MCF 10A (cell line): ENCODE measurements at places on chromosomes 11 and 22.

DNA sequence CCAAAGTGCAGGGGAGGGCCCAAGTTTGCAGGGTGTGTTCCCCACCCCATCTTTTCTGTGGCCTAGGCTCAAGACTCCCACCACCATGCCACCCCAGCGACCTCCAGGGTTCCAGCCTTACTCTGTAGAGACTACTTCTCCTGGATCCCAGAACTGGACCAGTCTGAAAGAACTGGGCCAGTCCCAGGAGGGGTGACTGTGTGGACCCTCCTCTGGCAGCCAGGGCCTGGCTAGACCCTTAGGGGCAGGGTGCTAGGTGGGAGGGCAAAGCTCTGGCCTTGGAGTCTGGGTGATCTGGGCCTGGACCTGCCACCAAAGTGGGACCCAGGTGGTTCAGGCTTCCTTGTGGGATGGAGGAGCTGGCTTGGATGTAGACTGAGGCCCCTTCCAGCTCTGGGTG, 41.8 kb upstream of the ACCSL start:
- DNase-seq = no peak

DNA sequence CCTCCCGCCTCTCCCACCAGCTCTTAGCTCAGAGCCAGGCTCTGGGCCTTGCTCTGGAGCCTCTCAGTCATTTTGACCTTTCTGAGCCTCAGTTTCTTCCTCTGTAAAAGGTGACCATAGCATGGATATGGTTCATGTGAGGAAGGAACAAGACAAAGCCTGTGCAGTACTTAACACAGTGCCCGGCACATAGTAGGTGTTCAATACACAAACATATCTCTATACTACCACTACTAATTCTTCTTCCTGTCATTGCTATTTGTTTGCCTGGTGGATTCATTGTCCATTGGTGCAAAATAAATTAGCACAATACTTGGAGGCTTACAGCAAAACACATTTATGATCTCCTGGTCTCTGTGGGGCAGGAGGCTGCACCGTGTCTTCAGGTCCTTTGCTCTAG, 21.6 kb upstream of the MPPED1 start:
- no peak for DNase-seq

GRCh38 chr11:102783720-102784119, 3.3 kb upstream of the MMP10 start:
- peak; percentile 42 for DNase-seq

DNA sequence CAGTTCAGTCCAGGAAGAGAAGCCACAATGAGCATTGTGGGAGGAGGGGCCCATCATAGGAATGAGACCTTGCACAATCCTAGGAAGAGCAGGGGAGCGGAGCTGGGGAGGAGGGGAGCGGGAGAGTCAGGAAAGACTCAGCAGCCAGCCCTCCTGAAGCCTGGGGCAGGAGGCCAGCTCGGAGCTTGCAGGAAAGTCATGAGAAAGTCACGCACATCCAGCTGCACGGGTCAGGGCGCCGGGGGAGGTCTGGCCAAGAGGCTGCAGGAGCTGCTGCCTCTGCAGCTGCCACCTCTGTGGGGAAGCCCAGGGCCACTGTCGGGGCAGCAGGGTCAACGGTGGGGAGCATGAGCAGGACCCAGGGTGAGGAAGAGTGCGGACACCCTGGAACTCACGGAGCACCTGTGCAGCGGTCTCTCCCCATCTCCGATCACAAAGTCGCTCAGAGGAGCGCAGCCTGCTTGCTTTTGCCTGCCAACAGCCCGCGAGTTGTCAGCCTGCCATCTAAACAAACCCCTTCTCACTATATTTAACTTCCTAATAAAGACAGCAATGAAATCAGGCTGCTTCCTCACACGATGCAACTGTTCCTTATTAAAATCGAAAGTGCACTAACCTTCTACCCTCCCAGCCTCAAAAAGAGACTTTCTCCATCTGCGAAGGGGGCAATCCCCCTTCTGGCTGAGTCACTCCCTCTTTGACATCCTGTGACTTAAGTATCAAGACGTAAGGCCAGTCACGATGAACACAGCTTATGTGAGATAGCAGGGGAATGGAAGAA, 52.9 kb upstream of the RTL6 start:
- peak; percentile 93 for DNase-seq

- DNase-seq = peak; percentile 28
Measured at GRCh38 chr11:128240546-128240945, 346.8 kb downstream of the ETS1 start.

DNA sequence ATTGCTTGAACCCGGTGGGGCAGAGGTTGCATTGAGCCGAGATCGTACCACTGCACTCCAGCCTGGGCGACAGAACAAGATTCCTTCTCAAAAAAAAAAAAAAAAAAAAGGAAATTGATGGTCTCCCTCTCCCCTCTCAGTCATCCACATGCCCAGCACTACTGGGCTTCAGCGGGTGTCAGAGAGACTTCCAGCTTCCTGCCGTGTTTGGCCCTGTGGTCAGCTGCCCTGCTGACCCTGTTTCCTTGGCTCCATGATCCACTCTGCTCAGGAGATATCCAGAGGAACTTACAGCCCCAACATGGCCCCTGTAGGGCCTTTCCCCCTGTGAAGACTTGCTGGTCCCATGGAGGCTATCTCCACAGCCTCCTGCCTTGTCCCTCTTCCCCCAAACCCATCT, 6.1 kb upstream of the PNPLA3 start:
- DNase-seq = no peak

- DNase-seq = no peak
Measured at GRCh38 chr11:134559602-134559962, 147.5 kb upstream of the B3GAT1 start.

- DNase-seq = peak; percentile 43
Measured at GRCh38 chr22:23248583-23248982, 68.3 kb downstream of the BCR start.

DNA sequence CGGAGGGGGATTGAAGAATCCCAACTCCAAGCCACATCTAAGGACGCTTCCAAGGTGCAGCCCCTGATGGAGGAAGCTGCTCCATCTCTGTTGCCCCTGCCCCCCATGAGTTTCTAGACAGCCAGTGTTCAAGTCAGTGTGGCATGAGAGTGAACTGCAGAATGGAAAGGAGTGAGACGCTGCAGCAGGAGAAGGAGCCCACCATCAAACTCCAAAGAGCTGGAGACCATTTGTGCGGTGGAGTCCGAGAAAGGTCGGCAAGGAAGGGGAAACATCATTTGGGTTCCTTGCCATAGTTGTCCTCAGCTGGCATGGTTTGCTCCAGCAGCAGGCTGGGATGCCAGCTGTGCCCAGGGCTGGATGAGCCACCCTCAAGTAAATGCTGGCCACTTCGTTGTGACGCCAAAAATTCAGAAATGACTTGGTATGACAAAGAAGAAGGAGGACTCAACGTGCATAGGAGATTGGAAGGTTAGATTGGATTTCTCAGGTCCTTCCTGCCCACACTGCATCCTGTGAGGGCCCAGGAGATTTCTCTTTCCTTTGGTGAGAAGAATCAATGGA, 16.4 kb downstream of the APOL2 start:
- DNase-seq = no peak

DNA sequence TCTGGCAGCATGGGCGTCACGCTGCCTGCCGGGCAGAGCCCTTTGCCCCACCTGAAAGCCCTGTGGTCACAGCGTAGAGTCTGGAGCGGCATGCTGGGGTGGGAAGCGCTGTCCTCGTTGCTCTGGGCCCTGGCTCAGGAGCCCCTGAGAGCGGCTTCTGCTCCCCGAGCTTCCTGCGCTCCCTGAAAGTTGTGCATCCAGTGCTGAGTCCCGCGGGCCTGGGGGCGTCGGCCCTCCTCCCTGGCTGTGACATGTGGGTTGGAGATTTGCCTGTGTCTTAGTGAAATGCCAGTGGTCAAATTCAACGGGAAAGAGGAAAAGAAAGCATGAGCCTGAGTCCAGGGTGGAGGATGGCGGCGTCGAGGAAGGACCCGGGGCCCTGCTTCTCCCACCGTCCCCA, 1208.0 kb downstream of the BRD1 start:
- no peak for DNase-seq

- DNase-seq = peak; percentile 13
Measured at GRCh38 chr11:16278273-16278672, 78.1 kb downstream of the SOX6 start.
